ENCODE measurements at places on chromosomes 6 and 20.

- no peak for DNase-seq
Observed at GRCh38 chr20:24235296-24236175, 233.9 kb upstream of the SYNDIG1 start.

GRCh38 chr6:76707630-76708029 lies 635.2 kb upstream of the IMPG1 start:
- DNase-seq: no peak

DNA sequence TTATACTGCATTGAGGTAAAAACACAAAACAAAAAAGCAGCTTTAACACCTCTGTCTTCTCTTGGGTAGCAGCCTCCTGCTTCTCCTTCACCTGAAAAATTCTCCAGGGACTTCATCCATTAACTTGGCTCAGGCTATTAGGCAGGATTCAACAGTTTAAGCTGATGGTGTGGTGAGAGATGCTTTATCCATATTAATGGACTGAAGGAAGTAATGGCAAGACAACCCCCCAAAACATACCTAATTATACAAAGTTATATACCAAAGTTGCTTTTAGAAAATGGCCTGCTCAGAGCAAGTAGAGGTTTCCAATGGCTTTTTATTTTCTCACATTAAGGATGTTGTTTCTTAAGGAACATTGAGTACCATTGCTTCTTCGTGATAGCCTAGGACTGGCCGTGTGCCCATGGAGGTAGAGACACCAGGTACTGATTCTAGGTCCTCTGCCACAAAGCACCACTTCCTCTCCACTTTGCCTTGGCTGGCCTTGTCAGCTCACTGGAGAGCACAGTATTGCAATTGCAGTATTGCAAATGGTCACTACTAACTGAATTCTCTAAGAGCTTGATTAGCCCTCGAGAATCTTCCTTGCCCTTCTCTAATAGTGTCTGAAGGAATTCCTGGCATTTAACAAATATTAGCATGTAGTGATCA lies 7.3 kb downstream of the EDN1 start:
- DNase-seq: no peak

- no peak for DNase-seq
Observed at GRCh38 chr6:6701864-6702263, 113.3 kb downstream of the LY86 start.

GRCh38 chr6:30690403-30691207 lies at the start of gene NRM:
Gene NRM, minus strand, starts transcription at chr6:30690984. Its CDS starts 10 bp downstream, at chr6:30690974.
- DNase-seq: peak; percentile 87
